Activated naive CD4-positive, alpha-beta T cell treated with Interleukin-2 at 50 U/mL for 16 hours (primary cell): ENCODE measurements at places on chromosomes 5 and 9.

GRCh38 chr5:119537704-119538103 lies 85.4 kb downstream of the HSD17B4 start:
- DNase-seq: no peak

- DNase-seq: no peak
These were observed 87.9 kb upstream of the GRIA1 start for GRCh38 chr5:153402550-153402949.

GRCh38 chr9:12813960-12814876 lies 39.4 kb downstream of the LURAP1L start:
- DNase-seq: no peak

DNA sequence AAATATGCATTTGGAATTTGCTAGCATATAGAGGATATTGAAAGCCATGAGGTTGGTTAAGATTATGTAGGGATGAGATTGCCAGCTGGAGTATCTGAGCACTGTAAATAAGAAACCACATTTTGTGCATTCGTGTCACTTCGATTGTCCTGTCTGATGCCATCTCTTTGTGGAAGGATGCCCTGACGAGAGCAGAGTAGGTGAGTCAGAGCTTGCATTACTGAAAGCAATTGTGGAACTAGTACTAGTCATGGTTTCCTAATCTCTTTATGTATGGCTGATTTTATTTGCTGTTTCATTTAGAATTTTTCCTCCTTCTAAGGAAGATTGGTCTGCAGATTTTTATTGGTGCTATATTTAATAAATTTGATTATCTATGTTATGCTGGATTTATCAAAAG lies 14.5 kb upstream of the TAS2R1 start:
- no peak for DNase-seq

DNA sequence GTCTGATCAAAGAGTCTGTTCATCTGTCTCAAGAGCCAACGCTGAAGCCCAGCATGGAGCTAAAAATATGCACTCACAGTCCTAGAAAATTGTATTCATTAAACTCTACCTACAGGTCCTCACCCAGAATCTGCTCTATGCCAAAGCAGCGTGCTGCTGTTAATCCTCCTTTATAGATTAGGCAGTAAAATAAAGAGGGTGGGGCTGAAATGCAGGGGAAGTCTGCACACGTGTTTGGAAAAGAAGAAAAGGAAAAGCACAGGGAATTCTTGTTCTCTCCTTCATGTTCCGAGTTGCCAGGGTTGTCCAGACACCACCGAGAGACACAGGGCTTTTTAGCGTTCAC lies 121.4 kb upstream of the TMEM161B start:
- DNase-seq: no peak

- DNase-seq: no peak
These were observed 140.9 kb downstream of the NR3C1 start for GRCh38 chr5:143262393-143263174.

DNA sequence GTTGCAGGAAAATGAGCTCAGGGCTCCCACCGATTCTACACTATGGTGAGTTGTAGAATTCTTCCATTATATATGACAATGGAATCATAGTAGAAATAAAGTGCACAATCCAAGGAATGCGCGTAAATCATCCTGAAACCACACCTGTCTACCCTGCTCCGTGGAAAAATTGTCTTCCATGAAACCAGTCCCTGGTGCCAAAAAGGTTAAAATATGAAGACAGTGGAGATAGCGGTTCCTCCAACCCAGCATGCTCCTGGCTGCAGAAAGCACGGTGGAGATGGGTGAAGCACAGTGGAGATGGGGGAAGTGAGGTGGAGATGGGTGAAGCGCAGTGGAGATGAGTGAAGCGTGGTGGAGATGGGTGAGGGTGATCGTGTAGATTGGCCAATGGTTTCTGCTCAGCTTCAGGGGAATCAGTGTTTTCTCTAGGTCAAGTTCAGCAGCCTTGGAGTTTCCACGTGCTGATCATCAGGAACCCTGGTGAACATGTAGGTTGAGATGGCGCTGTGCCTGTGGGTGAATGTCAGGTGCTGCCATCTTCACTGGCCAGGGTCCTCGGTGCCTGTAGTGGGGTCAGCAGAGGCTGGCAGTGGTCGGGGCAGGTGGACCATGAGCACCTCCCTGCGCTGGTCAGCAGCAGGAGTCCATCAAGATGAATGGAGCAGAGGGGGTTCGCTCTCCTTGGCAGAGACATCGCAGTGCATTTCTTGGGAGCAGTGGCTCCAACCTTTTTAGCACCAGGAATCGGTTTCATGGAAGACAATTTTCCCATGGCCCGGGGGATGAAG lies 20.3 kb downstream of the PAEP start:
- DNase-seq: no peak

GRCh38 chr5:73339711-73340110 lies 108.9 kb downstream of the FOXD1 start:
- DNase-seq: no peak

DNA sequence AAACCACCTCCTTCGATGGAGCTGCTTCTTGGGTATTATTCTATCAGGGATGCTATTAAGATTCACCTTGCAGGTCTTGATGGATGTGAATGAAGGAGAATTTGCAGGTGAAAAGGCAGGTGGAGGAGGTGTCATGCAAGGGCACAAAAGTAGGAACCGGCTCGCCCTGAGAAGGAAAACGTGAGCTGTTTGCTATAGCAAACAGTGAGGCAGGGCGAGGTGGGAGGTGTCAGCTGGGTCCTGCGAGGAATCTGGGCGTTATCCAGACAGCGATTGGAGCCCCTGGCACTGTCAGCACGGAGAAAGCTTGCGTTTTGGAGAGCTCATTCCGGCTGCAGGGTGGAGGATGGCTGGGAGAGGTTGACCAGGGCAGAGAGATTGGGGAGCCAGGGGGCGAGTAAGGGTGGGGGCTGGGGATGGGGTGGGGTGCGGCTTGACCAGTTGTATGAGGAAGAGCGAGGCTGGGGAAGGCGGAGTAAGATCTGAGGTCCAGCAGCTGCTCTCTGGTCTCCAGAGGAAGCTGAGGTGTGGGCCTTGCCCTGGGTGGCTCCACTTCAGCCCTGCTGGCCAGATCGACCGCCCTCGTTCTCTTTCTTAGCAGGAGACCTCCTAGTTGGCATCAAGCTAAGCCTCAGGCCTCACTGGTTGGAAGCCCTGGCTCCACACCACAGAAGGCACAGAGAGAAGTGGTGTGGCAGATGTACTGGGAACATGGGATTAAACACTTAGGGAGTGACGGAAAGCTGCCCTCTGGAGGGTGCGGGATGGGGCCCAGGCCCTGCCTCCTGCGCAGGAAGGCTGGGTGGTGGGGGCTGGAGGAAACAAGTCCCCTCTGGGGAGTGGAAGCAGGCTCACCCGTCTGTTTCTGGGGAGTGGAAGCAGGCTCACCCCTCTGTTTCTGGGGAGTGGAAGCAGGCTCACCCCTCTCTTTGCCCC lies 54.7 kb upstream of the NEURL1B start:
- no peak for DNase-seq

DNA sequence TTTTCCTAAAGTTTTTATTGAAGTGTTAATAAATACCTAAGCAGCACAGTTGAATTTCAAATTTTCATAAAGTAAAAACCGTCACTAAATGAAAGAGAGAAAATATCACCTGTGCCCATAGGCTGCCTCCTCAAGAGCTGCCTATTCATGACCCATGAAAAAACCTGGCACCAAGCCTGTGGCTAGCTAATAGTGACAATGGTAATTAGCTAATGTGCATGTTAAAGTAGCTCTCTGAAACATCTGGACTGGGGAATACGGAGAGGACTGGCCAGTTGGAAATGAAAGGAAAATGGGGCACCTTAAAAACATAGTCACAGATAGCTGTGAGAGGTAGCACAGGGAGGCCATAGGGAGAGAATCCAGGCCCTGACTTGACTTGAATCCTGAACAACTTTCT lies 5.4 kb upstream of the GNE start:
- no peak for DNase-seq

DNA sequence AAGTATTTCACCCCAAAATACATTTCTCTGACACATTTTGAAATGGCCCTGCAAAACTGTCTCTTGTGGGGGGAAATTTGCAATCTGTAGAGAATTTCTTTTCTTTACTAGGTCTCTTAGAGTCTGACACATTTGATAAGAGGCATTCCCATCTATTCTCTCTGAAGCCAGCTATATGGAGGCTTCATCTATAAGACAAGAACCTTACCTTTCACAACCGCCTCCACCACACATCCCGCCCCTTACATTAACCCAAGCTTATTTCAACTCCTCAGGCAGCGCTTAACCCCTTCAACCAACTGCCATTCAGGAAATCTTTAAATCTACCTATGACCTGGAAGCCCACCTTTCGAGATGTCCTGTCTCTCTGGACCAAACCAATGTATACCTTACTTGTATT lies 829.5 kb downstream of the TLE4 start:
- DNase-seq: no peak

DNA sequence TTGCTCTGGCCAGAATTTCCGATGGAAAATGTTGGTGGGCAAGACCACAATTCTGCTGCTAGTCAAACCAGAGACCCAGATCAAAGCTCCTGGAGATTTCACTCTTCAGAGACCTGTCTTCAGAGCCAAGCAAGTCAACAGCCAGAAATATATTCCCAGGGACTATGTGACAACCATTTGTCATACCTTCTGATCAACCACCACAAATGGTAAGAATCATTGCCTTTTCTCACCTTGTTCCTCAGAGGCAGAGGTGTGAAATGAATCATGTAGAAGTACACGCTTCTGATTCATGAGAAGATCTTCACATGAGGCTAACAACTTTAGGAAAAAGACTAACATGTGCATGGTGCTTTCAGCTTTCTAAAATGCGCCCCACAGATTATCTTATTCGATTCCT lies 53.5 kb downstream of the SUSD1 start:
- DNase-seq: no peak

GRCh38 chr5:125583321-125584139 lies 837.1 kb upstream of the ZNF608 start:
- no peak for DNase-seq

DNA sequence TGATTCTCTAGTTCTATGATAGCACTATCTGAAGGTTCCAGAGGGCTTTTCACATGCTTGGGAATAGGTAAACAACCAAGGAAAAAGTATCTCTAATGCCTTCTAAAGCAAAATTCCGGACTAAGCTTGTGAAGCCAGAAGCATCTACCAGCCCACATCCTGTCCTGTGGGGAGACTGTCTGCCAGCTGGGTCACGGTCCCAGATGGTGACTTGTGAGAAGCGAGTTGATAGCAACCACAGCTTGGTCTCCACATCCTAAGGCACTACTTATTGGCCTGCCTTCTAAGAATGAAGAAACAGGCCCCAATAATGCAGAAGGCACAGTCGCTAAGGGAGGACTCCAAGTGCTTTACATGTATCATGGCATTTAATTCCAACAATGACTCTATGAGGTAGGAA lies 184.1 kb upstream of the ADRA1B start:
- no peak for DNase-seq

DNA sequence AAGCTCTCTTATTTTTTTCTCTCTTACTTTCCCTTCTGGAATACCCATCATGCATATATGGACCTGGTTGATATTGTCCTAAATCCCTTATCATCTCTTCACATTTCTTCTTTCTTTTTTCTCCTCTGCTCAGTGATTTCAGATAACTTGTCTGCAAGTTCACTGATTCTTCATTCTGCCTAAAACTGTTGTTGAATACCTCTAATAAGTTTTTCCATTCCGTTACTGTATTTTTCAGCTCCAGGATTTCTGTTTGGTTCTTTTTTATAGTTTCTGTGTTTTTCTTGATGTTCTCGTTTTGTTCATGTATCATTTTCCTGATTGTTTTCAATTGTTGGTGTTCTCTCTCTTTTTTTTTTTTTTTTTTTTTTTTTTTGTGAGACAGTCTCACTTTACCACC lies 203.7 kb downstream of the COMMD10 start:
- DNase-seq: no peak

DNA sequence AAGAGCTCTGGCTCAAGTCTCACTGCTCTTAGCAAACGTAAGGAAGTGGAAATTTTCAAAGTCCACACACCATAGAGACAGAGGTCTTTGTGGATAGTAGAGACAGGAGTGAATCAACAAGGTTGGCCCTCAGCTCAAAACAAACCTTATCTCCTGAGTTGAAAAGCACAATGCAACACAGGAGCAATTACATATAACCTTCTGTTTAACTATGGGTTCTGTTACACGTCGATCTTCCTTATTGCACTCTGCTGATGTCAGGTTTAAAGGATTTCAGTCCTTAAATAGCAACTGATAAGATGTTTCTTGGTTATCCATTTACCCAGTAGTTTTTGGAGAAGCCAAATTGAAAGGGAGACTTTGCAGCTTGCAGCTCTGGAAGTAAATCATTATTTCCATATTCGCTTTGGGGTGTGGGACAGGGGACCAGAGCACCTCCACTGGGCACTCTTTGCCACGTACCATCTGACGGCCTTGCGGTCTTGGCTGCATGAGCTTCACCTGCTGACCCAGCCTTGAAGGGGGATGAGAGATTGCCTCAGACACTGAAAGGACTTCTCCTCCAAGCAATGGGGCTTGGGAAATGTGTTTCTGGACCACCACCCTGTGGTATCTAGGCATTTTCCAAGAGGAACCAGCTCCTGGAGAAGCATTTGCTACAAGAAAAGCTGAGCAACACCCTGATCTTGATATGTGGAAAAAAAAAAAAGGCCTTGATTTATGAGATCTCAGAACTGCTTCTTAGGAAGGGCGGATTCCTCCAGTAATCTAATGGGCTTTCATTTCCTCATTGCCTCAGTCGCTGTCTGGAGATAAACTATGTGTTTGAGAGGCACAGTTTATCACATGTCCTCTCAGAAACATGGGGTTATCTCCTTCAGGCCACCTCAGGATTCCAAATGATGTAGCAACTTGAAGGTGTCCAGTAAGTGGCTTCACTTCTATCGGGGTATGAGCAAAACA lies 56.2 kb upstream of the ZNF622 start:
- DNase-seq: no peak

DNA sequence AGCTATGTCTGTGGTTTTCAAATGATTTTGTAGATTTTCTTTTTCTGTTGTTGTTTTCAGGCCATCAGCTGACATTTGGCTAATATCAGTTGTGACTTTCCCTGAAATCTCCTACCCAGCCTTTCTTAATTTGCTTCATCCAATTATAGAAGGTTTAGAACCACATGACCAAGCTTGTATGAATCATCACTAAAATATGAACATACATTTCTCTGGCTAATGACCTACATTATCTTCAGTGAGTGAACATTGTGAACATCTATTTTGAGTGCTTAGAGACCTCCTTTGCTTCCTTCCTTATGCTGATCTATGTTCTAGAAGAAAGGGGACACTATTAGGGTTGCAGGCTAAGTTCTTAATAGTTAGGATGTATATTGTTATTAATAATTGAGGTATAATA lies 532.5 kb downstream of the RAB3C start:
- no peak for DNase-seq

- DNase-seq: no peak
These were observed 2245.5 kb upstream of the WWC1 start for GRCh38 chr5:166045961-166046360.

GRCh38 chr5:131659841-131660240 lies 24.8 kb upstream of the RAPGEF6 start:
- DNase-seq: no peak

DNA sequence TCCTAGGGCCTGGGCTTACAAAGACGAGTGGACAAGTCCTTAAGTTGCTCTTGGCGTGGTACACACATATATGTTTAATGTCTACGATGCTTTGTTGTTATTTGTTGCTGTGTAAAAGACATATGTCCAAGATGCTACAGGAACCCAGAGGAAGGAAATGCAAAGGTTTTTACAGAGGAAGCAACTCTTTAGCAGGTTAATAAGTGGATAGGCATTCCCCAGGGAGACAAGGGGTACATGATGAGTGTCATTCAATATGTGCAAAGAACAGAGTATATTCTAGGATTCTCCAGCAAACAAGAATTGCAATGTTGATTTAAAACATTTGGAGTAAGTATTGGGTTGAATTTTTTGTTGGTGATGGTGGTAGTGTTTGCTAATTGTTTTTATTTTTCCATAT lies 92.1 kb downstream of the PIP5K1B start:
- no peak for DNase-seq
